ENCODE measurements at places on chromosomes 12 and 14.

GRCh38 chr12:110304061-110304551 is 23.1 kb downstream of the ATP2A2 start:
- ATAC-seq = no peak

- no peak for ATAC-seq
These were observed 10.3 kb upstream of the KCNA1 start for GRCh38 chr12:4899364-4899763.

DNA sequence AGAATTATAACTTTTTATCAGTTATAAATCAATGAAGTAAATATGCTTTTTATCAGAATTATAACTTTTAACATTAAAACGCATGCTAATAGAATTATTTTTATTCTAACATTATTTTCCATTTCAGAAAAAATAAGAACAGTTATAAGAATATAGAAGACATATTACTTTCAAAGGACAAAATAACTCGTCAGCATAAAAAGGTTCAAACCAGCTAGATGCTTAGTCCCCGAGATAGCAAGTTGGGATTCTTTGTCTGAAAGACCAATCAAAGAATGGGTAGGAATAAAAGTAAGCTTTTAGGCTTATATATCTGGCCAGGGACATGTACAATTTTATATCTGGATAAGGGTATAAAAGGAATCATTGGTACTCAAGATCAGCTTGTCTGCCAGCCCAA is 66.0 kb downstream of the GPR137C start:
- no peak for ATAC-seq

DNA sequence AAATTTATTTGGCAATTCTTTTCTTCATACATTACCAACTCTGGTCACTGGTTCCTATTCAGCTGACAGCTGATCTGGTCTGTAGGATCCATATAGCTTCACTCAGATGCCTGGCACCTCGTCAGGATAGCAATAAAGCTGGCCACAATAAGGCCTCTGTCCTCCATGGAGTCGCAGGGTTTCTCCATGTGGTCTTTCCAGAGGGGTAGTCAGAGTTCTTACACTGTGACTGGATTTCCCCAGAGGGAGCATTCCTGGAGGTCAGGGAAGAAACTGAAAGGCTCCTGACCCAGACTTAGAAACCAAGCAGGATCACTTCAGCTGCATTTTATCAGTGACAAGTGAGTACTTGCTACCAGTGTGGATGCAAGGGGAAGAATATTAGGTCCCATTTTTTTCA is 34.9 kb upstream of the SIX1 start:
- no peak for ATAC-seq

DNA sequence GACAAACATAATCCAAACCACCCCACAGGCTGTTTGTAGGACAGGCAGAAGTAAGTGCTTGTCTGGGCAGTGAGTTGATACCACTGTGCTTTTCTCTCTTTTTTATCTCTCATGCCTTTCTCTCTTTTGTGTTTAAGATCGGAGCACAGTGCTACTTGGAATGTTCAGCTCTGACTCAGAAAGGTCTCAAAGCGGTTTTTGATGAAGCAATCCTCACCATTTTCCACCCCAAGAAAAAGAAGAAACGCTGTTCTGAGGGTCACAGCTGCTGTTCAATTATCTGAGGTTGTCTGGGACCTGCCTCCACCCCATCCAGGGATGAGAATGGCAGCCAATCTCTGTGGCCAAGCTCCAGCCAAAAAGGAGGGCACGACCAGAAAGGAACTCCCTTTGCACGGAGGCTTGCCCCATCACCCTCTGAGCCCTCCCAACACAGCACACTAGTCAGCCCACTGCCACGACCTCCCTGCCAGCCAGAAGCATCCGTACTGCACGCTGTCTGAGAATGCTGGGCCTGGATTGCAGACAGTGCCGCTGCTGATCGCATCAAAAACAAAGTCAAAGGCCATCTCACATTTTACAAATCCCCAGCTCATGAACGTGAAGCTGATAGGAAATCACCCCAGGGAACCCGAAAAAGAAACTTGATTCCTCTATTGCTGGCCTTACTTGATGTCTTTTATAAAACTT is 27.8 kb downstream of the GPHB5 start:
- ATAC-seq = no peak

DNA sequence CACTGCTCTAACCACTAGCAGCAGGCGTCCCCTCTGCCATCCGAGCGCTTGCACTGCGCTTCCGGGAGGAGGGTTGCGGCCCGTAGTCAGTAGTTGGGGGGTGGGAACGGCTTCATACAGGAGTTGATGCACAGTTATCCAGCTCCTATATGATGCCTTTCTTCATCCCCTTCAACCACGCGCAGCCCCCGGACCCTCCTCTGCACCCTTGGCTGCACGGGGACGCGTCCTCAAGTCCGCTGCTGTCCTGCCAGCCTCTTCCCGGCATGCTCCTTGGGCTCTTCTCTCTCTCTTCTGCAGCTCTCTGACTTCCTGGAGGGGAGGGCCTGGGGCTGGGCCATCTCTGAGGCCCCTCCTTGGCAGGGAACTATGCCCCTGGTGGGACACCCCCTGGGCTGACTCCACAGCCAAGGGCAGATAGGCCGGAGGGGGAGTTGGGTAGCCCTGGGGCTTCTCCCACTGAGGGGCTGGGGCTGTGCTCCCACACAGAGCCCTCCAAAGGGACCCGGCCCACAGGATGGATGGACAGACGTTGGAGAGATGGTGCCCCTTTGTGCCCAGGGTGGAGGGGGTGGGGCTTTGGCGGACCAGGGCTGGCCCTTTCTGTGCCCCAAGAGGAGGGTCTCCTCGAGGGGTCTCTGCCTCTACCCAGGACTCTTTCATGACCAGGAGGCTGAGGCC is 29.0 kb downstream of the RTL1 start:
- ATAC-seq = no peak

GRCh38 chr14:106268013-106268727 is 741.8 kb downstream of the TMEM121 start:
- no peak for ATAC-seq

GRCh38 chr12:6335451-6336078 is 6.3 kb downstream of the TNFRSF1A start:
- ATAC-seq = peak; percentile 46

GRCh38 chr12:78018171-78018910 is 187.6 kb downstream of the NAV3 start:
- ATAC-seq = peak; percentile 50

GRCh38 chr12:47811581-47812484 is 7.9 kb downstream of the HDAC7 start:
- peak; percentile 74 for ATAC-seq

- no peak for ATAC-seq
These were observed 30.4 kb downstream of the FRS2 start for GRCh38 chr12:69500631-69501030.

GRCh38 chr12:16789204-16789790 is 183.3 kb upstream of the LMO3 start:
- no peak for ATAC-seq

GRCh38 chr14:69005432-69006148 is 26.5 kb upstream of the ACTN1 start:
- peak; percentile 92 for ATAC-seq

- no peak for ATAC-seq
These were observed 2.7 kb downstream of the RSRC2 start for GRCh38 chr12:122523846-122524718.

DNA sequence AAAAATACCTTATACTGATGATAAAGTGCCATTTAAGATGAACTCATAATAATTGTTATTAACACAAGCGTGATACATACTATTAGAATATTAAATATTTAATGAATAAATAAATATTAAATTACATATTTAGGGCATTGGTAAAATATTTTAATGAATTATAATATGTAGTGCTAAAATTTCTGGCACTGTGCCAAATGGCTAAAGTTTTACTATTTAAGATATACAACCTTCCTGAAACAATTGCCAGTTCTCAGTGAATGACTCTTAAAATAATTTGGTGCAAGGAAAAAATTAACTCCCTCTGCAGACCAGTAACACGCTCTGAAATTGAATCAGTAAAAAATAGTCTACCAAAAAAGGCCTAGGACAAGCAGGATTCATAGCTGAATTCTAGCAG is 428.9 kb upstream of the ATXN7L3B start:
- no peak for ATAC-seq

DNA sequence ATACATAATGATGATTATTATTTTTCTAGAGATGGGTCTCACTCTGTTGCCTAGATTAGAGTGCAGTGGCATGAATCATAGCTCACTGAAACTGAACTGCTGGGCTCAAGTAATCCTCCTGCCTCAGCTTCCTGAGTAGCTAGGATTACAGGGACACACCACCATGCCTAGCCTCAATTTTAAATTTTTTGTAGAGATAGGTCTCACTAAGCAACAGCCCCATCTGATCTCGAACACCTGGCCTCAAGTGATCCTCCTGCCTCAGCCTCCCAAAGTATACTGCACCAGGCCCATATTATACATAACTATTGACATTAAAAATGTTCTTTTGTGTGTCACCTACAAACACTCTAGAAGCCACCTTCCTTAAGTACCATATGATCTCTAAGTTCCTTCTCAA is 3.4 kb downstream of the TXNRD1 start:
- ATAC-seq = no peak

DNA sequence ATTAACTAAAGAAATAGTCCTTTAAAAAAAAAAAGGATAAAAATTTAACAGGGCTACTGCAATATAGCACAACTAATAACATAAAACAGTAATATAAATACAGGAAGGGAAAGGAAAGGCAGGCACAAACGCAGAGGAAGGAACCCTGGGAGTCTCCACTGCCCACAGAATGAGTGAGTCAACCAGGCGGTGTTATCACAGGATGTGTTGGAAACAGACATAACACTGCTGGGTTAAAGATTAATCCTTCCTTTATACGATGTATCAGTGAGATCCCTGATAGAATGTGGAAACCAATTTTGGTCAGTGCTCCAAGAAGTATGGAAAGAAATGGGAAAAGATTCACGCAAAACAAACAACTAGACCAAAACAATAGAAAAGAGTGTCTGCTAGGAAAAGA is 47.9 kb downstream of the FGD6 start:
- ATAC-seq = no peak

GRCh38 chr12:10829994-10830393 is 3.8 kb upstream of the TAS2R10 start:
- no peak for ATAC-seq

DNA sequence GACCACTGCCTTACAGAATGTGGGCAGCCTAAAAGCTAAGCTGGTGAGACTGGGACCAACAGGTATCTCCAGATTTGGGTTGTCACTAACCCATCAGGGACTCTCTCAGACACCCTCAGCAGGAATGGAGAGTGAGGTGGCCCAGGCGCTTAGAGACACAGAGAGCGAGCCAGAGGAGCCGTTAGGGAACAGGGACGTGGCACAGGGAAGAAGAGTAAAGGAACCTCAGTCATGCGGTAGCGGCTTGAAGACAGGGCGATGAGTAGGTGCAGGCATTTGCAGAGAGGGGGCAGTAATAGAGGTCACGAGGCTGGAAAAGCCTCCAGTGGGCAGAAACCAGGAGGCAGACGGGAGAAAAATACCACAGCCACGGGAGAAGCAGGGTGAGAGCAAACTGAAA is 158.0 kb upstream of the CCND2 start:
- no peak for ATAC-seq

DNA sequence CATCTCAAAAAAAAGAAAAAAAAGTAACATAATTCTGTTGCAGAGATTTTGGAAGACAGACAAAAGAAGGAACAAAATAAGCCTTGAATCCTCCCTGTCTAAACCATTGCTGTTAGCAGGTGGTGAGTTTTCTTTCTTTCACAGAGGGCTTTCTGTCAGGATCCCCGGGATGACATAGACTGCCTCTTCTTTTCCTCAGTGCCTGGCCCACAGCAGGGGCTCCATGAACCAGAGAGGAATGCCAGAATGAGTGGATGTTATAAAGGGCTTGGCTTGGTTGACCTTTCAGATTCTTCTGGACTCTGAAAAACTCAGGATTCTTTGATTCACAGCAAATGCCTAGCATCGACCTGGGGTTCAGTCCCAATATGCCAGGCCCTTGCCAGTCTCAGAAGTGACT is 45.8 kb upstream of the CORO1C start:
- no peak for ATAC-seq

- ATAC-seq = no peak
These were observed 131.8 kb upstream of the C14orf180 start for GRCh38 chr14:104447750-104448149.

GRCh38 chr14:72061718-72062117 is 129.5 kb downstream of the RGS6 start:
- ATAC-seq = no peak

DNA sequence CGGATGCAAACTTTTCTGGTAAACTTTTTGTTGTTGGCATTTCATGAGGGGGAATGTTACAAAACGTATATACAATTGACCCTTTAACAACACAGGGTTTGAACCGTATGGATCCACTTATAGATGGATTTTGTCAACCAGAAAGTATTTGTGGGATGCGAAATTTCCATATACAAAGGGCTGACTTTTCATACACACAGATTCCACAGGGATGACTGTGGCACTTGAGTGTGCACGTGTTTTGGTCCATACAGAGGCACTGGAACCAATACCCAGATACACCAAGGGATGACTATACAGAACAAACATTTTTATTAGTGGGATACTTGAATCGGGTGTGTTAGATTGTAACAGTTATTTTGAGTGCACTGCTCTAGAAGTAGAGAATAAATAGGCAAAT is 29.8 kb upstream of the CCT2 start:
- no peak for ATAC-seq

DNA sequence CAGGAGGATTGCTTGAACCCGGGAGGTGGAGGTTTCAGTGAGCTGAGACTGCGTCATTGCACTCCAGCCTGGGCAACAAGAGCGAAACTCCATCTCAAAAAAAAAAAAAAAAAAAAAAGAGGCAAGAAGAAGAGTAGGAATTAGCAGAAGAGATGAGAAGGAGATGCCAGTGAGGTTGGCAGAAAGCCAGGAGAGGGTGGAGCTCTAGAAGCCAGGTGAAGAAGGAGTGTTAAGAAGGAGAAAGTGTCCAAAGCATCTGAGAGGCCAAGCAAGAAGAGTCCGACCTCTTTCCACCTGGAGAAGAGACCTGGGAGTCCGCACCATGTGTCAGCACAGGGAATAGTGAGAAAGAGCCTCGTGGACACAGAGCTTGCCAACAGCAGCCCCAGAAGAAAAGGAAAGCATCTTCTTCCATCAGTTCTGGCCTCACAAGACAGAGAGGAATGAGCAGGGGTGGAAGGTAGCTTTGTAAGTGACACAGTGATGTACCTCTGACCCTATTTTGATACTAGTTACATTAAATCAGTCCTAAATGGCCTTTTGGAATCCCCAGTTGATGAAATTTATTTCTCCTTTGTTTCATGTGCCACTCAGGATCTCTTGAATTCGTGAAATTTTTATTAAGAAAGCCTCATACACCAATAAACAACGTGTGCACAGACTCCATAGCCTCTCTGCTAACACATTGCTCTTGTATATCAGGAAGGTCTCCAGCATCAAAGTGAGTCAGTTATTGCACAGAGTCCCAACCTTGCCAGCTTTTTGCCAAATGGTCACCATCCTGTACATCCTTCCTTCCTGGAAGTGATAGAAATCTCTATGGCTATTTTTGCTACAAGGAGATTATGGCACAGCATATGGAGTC is 70.6 kb downstream of the SAMD4A start:
- no peak for ATAC-seq

GRCh38 chr12:45675534-45675933 is 54.0 kb upstream of the ARID2 start:
- ATAC-seq = no peak
